ENCODE measurements at places on chromosomes 4 and X.

GRCh38 chr4:183347146-183347545, 24.9 kb upstream of the CLDN24 start:
- no peak for DNase-seq

- no peak for DNase-seq
Observed at GRCh38 chr4:92236877-92237276, 66.9 kb upstream of the GRID2 start.

DNA sequence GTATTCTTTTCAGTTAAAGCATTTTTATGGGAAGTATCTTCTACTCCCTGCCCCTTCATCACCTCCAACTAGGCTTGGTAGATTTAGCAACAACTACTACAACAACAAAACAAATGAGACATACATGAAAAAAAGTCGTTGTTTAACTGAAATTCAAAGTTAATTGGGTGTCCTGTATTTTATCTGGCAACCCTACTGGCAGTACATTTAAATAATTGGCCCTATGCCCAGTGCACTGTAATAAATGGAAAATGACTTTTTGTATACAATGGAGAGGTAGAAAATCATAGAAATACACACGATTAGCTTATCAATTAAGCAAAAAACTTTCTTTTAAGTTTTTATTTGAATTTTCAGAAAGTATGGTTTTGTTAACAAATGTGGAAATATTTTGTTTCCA, 21.4 kb upstream of the CLGN start:
- DNase-seq, result no peak

DNA sequence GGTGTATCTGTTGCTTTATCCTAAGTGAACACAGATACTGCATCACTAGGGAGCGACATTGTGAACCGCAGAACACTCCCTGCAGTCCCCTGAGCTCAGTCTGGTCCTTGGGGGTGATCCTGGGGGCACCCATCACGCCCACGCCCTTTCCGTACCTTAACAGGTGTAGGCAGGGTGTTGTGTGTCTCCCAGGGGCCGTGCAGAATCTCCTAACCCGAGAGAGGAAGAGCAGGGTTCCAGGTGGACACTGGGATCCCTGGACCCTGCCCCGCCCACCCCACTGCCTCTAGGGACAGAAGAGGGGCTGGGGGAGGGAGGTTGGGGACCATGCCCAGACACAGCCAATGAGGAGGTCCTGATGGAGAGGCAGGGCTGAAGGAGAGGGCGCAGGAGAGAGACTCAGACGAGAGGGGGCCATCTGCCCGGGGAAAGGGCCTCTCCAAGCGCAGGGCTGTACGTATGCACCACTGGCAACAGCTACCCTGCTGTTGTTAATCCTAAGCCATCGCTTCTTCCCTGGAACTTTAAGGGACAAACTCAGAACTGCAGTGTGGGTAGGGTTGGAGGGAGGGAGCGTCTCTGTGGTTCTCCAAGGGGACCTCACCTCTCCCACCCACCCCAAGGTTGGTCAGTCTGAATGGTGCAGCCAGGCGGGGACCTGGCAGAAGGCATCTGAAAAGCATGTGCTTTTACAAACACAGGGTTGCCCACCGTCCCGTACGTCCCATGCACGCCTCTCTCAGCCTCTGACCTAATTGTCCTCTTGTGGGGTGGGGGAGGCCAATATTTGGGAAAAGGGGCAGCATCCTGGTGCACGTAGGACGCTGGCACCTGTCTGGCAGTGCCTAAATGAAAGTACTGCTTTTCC, 2.5 kb downstream of the P2RY8 start:
- DNase-seq, result no peak

GRCh38 chrX:28651186-28651585, 63.9 kb downstream of the IL1RAPL1 start:
- DNase-seq, result no peak

- no peak for DNase-seq
Observed at GRCh38 chr4:112206431-112206830, 25.2 kb upstream of the AP1AR start.

- DNase-seq, result no peak
Observed at GRCh38 chr4:91118597-91118996, 991.4 kb downstream of the CCSER1 start.

GRCh38 chr4:160202802-160203201, 1099.9 kb downstream of the RAPGEF2 start:
- no peak for DNase-seq

DNA sequence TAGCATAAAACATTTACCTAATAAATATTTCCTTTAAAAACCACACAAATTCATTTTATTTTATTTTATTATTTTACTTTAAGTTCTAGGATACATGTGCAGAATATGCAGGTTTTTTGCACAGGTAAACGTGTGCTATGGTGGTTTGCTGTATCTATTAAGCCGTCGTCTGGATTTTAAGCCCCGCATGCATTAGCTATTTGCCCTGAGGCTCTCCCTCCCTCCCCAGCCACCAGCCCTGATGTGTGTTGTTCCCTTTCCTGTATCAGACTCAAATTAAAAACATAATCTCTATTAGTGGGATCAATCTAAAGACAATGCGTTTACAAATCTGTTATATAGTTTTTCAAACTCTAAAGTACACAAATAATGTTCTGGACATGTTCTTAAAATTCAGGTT, 1.2 kb upstream of the HTN3 start:
- no peak for DNase-seq

- no peak for DNase-seq
Observed at GRCh38 chr4:48329193-48329592, 12.1 kb upstream of the SLAIN2 start.

Measured in NCI-H774 (cell line).